Stomach (tissue), 19 donors: ENCODE measurements at places on chromosomes 2 and 18. TPM values are rescaled to one million over a fixed set of nuclear protein-coding genes. Genes with fewer than 3 reads are reported as not detected.

DNA sequence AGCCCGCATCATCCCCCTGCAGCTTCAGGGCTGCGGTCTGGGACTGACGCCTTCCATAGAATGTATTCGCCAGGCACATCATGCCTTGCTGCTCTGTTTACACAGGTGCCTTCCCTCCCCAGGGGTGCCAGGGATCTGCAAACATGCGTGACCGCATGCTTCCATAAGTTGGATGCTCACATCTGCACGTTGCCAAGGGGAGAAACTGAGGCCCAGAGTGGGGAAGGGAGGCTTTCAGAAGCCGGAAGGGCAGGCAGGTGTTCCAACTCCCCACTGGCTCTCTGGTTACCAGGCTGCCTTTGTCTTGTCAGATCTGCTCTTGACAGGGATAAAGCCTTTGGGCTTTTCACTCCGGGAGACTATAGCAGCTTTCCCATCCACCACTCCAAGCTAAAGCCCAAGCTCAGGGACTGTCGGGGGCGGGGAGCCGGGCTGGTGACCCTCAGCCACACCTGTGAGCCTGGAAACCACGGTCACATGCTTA is 125.8 kb upstream of the TNP1 start:
- DNase-seq, result peak; percentile 46
- H3K36me3 ChIP-seq, result no peaks in the 10 kb centered on the region
- peaks cover 5% of the 10 kb centered on the region for H3K4me1 ChIP-seq

DNA sequence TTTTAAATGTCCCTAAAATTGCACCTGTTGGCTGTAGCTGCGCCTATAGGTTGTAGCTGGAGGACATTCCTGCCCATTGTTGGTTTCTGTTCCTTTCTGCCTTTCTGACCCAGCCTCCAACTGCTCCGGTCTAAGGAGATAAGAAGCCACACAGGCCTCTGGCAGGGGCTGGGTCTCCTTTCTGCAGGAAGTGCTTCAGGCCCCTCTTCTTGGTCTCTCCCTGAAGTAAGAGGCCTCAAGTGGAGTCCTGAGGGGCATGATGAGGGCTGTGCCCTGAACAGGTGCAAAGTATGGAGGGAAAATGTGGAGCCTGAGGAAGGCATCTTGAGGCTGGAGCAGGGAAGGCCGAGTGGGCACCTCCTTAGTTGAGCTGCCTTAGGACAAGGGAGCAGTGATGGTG is 10.4 kb upstream of the SFTPB start:
- peak overlapping the region; percentile 50 for H3K27ac ChIP-seq
- no peaks in the 10 kb centered on the region for H3K36me3 ChIP-seq
- H3K4me1 ChIP-seq, result peaks cover 12% of the 10 kb centered on the region

GRCh38 chr18:7945882-7946281 is 378.8 kb downstream of the PTPRM start:
- H3K27me3 ChIP-seq, result no peaks in the 10 kb centered on the region
- DNase-seq, result no peak
- H3K36me3 ChIP-seq, result peaks cover 12% of the 10 kb centered on the region
- no peak overlapping the region for H3K4me3 ChIP-seq

DNA sequence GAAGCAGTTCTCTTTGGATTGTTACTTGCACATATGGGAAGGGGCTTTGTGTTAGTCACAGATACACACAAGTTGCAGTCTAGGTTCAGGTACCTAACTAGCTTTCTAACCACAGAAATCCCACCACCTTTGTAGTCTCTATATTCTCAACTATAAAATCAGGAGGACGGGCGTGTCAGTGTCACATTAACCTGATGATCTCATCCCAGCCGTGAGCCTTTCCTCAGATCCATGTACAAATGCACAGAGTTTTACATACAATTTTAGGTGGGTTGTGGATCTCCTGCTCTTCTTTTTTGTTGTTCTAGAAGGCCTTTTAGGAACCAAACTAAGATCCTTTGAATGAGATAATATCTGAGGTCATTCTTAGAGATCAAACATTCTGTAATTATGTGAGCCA is 94.0 kb downstream of the ZNF532 start:
- H3K27me3 ChIP-seq, result no peaks in the 10 kb centered on the region
- H3K4me3 ChIP-seq, result no peak overlapping the region
- H3K4me1 ChIP-seq, result peaks cover 7% of the 10 kb centered on the region
- no peak overlapping the region for H3K27ac ChIP-seq
- DNase-seq, result no peak
- H3K36me3 ChIP-seq, result peaks cover 9% of the 10 kb centered on the region

GRCh38 chr2:71617266-71617665 is 163.9 kb downstream of the DYSF start:
- H3K27ac ChIP-seq, result no peak overlapping the region
- DNase-seq, result no peak
- H3K4me1 ChIP-seq, result peaks cover 4% of the 10 kb centered on the region
- H3K4me3 ChIP-seq, result no peak overlapping the region
- no peaks in the 10 kb centered on the region for H3K27me3 ChIP-seq
- H3K36me3 ChIP-seq, result no peaks in the 10 kb centered on the region

GRCh38 chr18:52242711-52243110 is 97.3 kb upstream of the DCC start:
- H3K27me3 ChIP-seq, result no peaks in the 10 kb centered on the region
- no peak overlapping the region for H3K4me3 ChIP-seq
- no peaks in the 10 kb centered on the region for H3K36me3 ChIP-seq
- DNase-seq, result no peak

GRCh38 chr2:227378371-227378782 is 729 bp downstream of the TM4SF20 start:
- no peak overlapping the region for H3K27ac ChIP-seq
- H3K4me3 ChIP-seq, result no peak overlapping the region
- no peak for DNase-seq
- no peaks in the 10 kb centered on the region for H3K4me1 ChIP-seq

GRCh38 chr2:80403081-80403480 is 98.5 kb upstream of the LRRTM1 start:
- H3K27me3 ChIP-seq, result no peaks in the 10 kb centered on the region
- H3K4me1 ChIP-seq, result no peaks in the 10 kb centered on the region
- no peak overlapping the region for H3K4me3 ChIP-seq
- no peaks in the 10 kb centered on the region for H3K36me3 ChIP-seq
- H3K27ac ChIP-seq, result no peak overlapping the region

- H3K4me3 ChIP-seq, result no peak overlapping the region
- H3K27ac ChIP-seq, result peak overlapping the region; percentile 80
- H3K36me3 ChIP-seq, result no peaks in the 10 kb centered on the region
- H3K4me1 ChIP-seq, result peaks cover 64% of the 10 kb centered on the region
- no peak for DNase-seq
- H3K27me3 ChIP-seq, result no peaks in the 10 kb centered on the region
These were observed 42.7 kb downstream of the ODC1 start for GRCh38 chr2:10405448-10405847.

DNA sequence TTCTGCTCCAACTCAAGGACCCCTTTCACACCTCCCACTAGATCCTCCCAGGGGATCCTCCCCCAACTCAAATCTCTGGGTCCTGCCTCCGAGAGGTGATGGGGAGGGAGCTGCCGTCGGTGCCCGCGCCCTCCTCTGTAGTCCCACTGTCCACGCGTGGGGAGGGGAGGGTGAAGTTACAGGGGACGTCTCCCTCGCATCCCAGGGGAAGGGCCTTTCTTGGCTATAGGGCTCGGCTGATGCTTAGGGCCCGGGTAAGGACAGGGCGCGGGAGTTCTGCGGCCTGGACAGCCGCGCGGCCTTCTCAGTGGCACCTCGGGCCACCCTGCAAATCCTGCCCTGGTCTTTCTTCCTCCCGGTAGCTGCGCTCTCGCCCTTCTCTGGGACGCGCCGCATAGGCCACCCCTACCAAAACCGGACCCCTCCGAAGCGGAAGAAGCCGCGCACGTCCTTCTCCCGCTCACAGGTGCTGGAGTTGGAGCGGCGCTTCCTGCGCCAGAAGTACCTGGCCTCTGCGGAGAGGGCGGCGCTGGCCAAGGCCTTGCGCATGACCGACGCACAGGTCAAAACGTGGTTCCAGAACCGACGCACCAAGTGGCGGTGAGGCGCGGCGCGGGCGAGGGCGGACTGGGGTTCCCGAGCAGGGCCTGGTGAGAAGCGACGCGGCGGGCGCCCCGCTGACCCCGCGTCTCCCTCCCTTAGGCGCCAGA is 1.2 kb downstream of the TLX2 start:
- peak overlapping the region; percentile 34 for H3K4me3 ChIP-seq
- peaks cover 37% of the 10 kb centered on the region for H3K4me1 ChIP-seq
- peaks cover 100% of the 10 kb centered on the region for H3K27me3 ChIP-seq

- DNase-seq, result no peak
- no peaks in the 10 kb centered on the region for H3K27me3 ChIP-seq
- no peak overlapping the region for H3K27ac ChIP-seq
- H3K36me3 ChIP-seq, result no peaks in the 10 kb centered on the region
- peaks cover 10% of the 10 kb centered on the region for H3K4me1 ChIP-seq
These were observed 46.7 kb downstream of the REEP1 start for GRCh38 chr2:86290596-86291327.

GRCh38 chr2:130371723-130372054 is 15.8 kb downstream of the PTPN18 start:
- peaks cover 40% of the 10 kb centered on the region for H3K4me1 ChIP-seq
- H3K27me3 ChIP-seq, result no peaks in the 10 kb centered on the region
- peak overlapping the region; percentile 87 for H3K27ac ChIP-seq
- H3K4me3 ChIP-seq, result peak overlapping the region; percentile 80
- no peak for DNase-seq
- peaks cover 23% of the 10 kb centered on the region for H3K36me3 ChIP-seq

DNA sequence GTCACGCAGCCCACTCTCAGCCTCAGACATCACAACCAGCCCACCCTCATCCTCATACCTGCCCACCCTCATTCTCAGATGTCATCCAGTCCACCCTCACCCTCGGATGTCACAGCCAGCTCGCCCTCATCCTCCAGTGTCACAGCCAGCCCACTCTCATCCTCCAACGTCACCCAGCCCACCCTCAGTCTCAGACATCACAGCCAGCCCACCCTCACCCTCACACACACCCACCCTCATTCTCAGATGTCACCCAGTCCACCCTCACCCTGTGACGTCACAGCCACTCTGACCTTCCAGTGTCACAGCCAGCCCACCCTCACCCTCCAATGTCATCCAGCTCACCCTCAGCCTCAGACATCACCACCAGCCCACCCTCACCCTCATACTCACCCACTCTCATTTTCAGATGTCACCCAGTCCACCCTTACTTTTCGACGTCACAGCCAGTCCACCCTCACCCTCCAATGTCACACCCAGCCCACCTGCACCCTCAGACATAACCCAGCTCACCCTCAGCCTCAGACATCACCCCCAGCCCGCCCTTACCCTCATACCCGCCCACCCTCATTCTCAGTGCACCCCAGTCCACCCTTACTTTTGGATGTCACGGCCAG is 100.3 kb downstream of the LOXHD1 start:
- H3K27me3 ChIP-seq, result no peaks in the 10 kb centered on the region
- H3K4me1 ChIP-seq, result no peaks in the 10 kb centered on the region
- H3K36me3 ChIP-seq, result no peaks in the 10 kb centered on the region
- DNase-seq, result no peak
- no peak overlapping the region for H3K27ac ChIP-seq
- no peak overlapping the region for H3K4me3 ChIP-seq

- no peak for DNase-seq
- H3K27ac ChIP-seq, result peak overlapping the region; percentile 60
- H3K27me3 ChIP-seq, result no peaks in the 10 kb centered on the region
These were observed 143.0 kb downstream of the ZNF516 start for GRCh38 chr18:76351961-76352581.

DNA sequence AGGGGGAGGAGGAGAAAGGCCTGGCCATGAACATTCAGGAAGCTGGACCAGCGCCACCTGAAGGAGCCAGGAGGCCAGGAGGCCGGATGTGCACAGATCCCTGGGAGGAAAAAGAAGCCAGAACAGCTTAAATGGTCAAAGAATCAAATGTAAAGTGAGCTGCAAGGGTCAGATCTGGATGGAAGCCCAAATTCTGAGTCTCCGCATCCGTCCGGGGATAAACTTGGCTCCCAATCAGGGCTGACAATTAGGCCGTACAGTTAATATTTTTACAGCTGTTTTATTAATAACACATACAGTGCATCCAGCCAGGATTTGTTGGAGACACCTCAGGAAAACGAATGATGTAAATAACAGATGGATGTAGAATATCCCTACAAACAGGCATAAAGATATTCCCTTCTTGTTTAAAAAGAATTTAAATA is 495.1 kb upstream of the TCF4 start:
- H3K36me3 ChIP-seq, result no peaks in the 10 kb centered on the region
- DNase-seq, result peak; percentile 91
- no peaks in the 10 kb centered on the region for H3K4me1 ChIP-seq
- H3K4me3 ChIP-seq, result no peak overlapping the region
- no peaks in the 10 kb centered on the region for H3K27me3 ChIP-seq

- peak; percentile 28 for DNase-seq
- H3K27ac ChIP-seq, result no peak overlapping the region
- H3K4me1 ChIP-seq, result no peaks in the 10 kb centered on the region
- no peaks in the 10 kb centered on the region for H3K36me3 ChIP-seq
- H3K27me3 ChIP-seq, result no peaks in the 10 kb centered on the region
These were observed 148.0 kb upstream of the SLC14A2 start for GRCh38 chr18:45467293-45467692.

The TPO gene
- 72.1 TPM for total RNA-seq

The DLX2 gene
- total RNA-seq, result not detected

The ABCG5 gene
- 0.92 TPM for total RNA-seq

The CD8B gene
- total RNA-seq, result 3.3 TPM

The RUFY4 gene
- total RNA-seq, result not detected

The POU3F3 gene
- total RNA-seq, result not detected

The RIT2 gene
- total RNA-seq, result not detected
